ENCODE measurements at places on chromosomes 6 and 20.

GRCh38 chr20:64217539-64218221 is 37.9 kb upstream of the PCMTD2 start:
- no peak for DNase-seq

DNA sequence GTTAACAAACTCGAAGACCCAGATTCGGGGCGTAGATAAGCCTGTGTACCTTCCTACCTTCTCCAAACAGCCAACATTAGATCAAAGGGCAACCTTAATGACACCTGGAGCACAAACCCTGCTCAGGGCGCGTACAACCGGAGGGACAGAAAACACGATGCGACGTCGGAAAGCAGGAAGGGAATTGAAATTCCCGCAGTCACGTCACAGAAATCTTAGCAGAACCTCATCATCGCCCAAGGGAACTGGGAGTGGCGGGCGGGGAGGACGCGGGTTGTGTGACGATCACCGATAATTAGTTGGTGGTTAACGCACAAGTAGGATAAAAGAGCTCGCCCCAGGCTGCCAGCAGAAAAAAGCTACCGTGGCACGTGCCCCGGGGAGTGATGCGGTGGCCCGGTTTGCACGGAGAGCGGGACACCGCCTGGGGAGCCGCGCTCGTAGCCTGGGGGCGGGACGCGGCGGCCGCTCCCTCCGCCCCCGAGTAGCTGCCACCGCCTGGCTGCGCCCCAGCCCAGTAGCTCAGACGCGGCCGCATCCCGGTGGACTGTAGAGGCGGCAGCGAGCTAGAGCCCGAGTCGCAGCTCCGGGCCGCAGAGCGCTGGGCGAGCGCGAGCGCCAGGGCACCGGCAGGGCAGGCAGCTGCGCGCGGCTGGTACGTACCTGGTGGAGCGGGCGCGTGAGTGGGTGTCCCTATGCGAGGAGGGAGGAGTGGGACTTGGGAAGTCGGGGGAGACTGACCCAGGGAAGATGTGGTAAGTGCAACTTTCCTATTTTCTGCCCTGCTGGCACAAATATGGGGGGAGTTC is at the start of gene PKIB:
PKIB (plus strand) TSS at position 525 of the 809 bp plus-strand sequence. CDS start 107,390 bp downstream, outside the sequence.
- DNase-seq: no peak

DNA sequence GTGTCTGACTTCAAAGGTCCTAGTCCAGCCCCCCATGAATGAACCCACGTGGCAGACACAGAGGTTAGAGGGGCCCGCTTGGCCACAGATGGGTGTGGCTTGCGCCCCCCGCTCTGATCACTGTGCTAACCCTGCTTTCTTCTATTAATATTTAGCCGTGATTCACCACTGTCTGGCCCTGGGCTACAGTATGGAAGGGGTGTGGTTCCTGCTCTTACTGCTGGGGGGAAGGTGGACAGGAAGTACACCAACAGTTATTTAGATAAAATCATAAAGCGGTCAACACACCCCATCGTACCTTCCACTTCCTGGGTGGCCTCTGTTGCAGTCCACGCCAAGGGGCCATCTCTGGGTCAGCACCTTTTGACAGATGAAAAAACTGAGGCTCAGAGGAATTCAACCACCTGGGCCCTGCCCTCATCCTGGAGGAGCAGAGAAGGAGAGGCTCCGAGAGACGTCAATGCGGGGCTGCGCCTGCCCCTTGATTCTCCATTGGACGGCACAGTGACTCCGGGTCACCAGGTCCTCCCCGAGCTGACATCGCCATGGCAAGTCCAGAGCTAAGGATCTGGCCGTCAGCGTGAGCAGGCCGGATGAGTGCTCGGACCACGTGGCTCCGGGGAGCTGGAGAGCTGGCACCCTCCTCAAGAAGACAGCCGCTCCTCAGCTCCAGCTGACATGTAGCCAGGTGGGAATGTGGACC is 206.3 kb downstream of the PREX1 start:
- DNase-seq: no peak

GRCh38 chr20:37651932-37652331 is 41.9 kb upstream of the CTNNBL1 start:
- DNase-seq: no peak

DNA sequence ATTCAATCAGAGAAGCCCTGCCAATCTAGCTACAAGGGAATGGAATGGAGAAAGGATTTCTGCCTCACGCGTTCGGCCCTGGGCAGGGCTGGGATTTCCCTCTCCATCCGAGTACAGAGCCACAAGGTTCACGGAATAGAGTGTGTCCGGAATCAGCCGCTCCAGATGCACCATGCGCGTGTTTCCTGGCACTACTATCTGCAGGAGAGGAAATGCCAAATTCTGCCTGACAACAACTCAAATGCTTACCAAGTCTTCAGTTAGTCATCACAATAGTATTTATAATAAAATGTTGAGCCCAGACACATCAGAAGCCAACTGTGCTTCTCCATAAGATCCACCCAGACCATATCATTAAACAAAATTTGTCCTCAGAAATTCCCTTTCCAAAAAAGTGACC is 75.1 kb downstream of the COL12A1 start:
- DNase-seq: no peak

GRCh38 chr6:44641344-44642031 is 254.0 kb downstream of the CDC5L start:
- DNase-seq: no peak

DNA sequence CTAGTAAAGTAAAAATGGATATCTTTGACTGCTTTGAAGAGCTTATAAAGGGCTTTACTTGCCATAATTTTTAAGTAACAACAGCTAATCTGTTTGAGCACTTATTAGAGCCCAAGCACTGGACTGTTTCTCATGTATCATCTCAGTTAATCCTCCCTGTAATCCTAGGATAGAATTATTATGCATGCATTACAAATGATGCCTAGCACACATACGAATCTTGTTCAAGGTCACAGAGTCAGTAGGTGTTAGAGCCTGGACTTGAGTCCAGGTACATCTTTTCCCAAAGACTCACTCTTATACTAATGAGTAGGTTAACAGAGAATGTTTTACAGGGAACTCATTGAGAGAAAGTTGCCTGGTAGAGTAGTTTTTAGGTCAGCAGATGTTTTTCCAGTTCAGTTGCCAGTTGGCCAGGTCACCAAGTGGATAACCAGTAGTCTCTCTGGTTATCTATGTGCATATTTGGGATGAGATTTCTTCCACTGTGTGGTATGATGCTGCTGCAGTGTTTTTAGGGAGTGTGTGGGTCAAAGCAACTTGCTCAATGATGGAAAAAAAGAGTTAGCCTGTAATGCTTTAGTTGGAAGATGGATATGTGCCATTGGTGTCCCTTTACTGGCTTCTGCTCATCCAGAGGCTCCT is 32.3 kb upstream of the LAMA4 start:
- no peak for DNase-seq

GRCh38 chr6:107122748-107123147 is 7.4 kb upstream of the BEND3 start:
- no peak for DNase-seq

Measured in activated CD4-positive, CD25-positive, alpha-beta regulatory T cell (primary cell).